ENCODE measurements at places on chromosomes 7 and 10. TPM values are rescaled to one million over a fixed set of nuclear protein-coding genes. Genes with fewer than 3 reads are reported as not detected.

DNA sequence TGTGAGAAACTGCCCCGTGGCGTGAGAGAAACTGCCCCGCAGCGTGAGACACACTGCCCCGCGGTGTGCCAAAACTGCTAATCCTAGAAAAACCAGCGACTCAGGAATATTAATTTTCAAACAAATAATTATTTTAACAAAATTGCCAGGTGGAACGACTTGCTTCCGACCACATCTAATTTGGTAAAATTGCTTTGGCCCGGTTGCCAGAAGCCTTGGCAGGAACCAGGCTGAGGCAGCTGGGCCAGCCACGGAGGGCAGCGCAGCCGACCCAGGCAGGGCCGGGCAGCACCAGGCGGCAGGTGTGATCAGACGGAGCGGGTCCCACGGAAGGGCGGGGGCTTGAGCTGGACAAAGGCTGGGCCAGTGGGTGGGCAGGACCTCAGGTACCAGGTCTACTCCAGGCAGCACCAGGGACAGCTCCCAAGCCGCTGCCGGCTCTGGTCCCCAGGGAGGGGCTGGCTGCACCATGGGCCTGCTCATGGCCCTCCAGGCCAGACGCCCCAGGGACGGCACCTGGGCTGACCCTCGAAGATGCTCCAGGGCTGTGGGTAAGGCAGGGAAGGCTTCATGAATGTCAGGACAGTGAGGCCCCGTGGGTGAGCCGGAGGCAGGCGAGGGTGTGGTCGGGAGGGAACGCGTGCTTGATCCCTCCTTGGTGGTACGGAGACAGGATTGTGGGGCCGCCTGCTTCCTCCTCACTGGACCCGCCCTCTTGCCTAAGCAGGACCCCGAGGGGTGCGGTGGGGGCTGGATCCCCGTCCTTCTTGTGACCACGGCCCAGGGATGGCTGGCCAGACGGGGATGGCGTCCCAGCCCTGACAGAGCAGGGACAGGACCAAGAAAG is 7.7 kb upstream of the ADGRA1 start:
- DNase-seq, result no peak

- DNase-seq, result no peak
Observed at GRCh38 chr7:139982927-139983920, 79.5 kb downstream of the PARP12 start.

GRCh38 chr10:110172155-110172554 is 35.2 kb upstream of the MXI1 start:
- peak; percentile 48 for DNase-seq

CDC14C gene
- not detected for total RNA-seq

FLNC gene
- 38.6 TPM for total RNA-seq

PLCE1 gene
- 2.8 TPM for total RNA-seq

All from HT1080 (cell line).